ENCODE measurements at places on chromosomes 2 and 18.

DNA sequence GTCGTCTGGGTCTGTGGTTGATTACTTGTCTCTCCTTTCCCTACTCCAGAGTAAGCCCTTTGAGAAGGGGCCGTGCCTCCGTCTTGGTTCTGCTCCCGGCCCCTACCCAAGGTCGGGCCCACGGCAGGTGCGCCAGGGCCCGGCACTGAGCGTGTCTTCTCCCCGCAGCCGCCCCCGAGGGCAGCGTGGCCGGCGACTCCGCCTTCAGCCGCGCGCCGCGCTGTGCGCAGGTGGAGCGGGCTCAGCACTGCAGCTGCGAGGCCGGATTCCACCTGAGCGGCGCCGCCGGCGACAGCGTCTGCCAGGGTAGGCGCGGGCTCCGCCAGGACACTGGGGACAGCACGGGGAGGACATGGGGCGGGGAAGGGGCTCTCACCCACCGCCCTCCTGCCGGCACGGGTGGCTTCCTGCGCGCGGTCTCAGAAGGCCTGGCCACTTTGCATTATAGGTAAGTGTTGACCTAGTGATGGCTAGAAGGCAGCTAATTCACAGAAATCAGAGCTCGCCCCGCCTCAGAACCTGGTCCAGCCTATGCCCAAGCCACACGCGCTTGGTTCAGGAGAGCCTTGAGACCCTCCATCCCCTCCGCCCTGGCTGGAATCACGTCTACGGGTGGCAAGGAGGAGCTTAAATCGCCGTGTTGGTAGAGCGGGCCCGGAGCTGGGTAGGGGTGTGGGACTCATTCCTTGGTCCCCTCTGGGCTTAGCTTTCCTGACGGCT, 43.5 kb downstream of the FBLN7 start:
- DNase-seq = peak; percentile 60

- DNase-seq = no peak
Observed at GRCh38 chr2:168186452-168186851, 60.9 kb downstream of the STK39 start.

GRCh38 chr18:48777026-48777743, 173.6 kb downstream of the SMAD7 start:
- DNase-seq = peak; percentile 71

DNA sequence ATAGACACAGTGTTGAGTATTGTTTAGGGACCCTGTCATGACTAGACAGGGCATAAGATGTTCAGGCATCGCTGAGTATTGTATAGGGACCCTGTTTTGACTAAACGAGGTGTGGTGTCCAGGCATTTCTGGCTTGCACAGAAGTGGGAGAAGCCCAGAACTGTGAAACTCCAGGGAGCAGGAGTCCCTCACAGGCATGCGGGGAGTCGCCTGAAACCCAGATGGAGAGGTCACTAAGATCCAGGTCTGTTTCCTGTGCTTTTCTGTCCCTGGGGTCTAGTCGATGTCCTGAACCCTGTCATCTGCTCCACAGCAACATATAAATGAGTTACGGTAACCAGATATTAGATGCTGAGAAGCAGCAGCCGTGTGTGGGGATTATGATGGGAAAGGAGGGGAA, 469.0 kb upstream of the SALL3 start:
- no peak for DNase-seq

Data from activated CD8-positive, alpha-beta memory T cell treated with anti-CD3 and anti-CD28 coated beads, Interleukin-2, amount 50 U/mL, for 4 hours (primary cell).